Cardiac ventricle fibroblast (primary cell): ENCODE measurements at places on chromosomes 11 and 22. TPM values are rescaled to one million over a fixed set of nuclear protein-coding genes. Genes with fewer than 3 reads are reported as not detected.

KCTD14 gene
- total RNA-seq, result 0.54 and 0.62 TPM in 2 replicates

IGSF9B gene
- total RNA-seq, result 0.75 and 2.8 TPM in 2 replicates

NXPE1 gene
- total RNA-seq, result not detected in 2 replicates

CAPN5 gene
- total RNA-seq, result 26.6 and 31.7 TPM in 2 replicates

CHST1 gene
- 74.1 and 83.0 TPM in 2 replicates for total RNA-seq

SF3B2 gene
- 109 and 119 TPM in 2 replicates for total RNA-seq

HEPN1 gene
- not detected in 2 replicates for total RNA-seq

C11orf21 gene
- not detected in 2 replicates for total RNA-seq

CALCA gene
- not detected in 2 replicates for total RNA-seq

CTSW gene
- 2.4 TPM in 1 of 2 replicates, not detected in the other for total RNA-seq

ZNF70 gene
- 4.4 and 5.3 TPM in 2 replicates for total RNA-seq

MPEG1 gene
- total RNA-seq, result not detected in 2 replicates

F2 gene
- total RNA-seq, result not detected in 2 replicates

MIAT gene
- 0.06 and 0.10 TPM in 2 replicates for total RNA-seq

RASGRP2 gene
- 0.06 and 0.44 TPM in 2 replicates for total RNA-seq

LRRC56 gene
- total RNA-seq, result 0.49 and 0.75 TPM in 2 replicates

OR5A1 gene
- not detected in 2 replicates for total RNA-seq

IL10RA gene
- total RNA-seq, result not detected in 2 replicates

PDHX gene
- 10.5 and 10.7 TPM in 2 replicates for total RNA-seq

MPPED2 gene
- total RNA-seq, result not detected in 2 replicates

FZD4 gene
- 34.6 and 36.8 TPM in 2 replicates for total RNA-seq

SERHL2 gene
- total RNA-seq, result 1.9 and 3.6 TPM in 2 replicates

UBQLNL gene
- total RNA-seq, result not detected in 2 replicates

OR5T2 gene
- not detected in 2 replicates for total RNA-seq

LRRC10B gene
- total RNA-seq, result not detected in 2 replicates

OR52L1 gene
- not detected in 2 replicates for total RNA-seq

ZBTB3 gene
- 9.4 and 10.8 TPM in 2 replicates for total RNA-seq

SOX10 gene
- total RNA-seq, result not detected in 2 replicates

NLRP10 gene
- not detected in 2 replicates for total RNA-seq
